ENCODE measurements at places on chromosomes 2 and 18.

- no peak for DNase-seq
These were observed 262.0 kb downstream of the AFF3 start for GRCh38 chr2:99880148-99880963.

DNA sequence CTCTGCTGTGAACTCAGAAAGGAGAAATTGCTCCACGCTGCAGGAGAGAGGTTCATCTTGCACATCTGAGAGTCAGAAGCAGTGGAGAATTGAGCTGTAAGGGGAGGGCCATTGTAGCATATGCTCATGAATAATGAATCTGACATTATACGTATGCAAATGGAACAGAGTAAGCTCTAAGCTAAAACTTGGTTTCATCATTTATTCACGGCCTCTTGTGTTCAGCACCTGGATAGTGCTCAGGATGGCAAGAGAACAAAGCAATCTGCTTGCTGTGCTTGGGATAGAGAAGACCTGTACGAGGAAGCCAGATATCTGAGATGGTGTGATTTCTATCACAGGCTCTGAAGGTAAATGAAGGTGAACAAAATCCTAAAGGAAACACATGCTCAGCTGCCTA lies 87.9 kb upstream of the GCFC2 start:
- no peak for DNase-seq

GRCh38 chr2:22890132-22890531 lies 494.8 kb upstream of the KLHL29 start:
- DNase-seq = no peak

- peak; percentile 3 for DNase-seq
These were observed 142.9 kb downstream of the SH3RF3 start for GRCh38 chr2:109271920-109272319.

GRCh38 chr2:168033966-168034365 lies 213.4 kb downstream of the STK39 start:
- no peak for DNase-seq

GRCh38 chr2:109318150-109318948 lies 189.3 kb downstream of the SH3RF3 start:
- DNase-seq = peak; percentile 93

DNA sequence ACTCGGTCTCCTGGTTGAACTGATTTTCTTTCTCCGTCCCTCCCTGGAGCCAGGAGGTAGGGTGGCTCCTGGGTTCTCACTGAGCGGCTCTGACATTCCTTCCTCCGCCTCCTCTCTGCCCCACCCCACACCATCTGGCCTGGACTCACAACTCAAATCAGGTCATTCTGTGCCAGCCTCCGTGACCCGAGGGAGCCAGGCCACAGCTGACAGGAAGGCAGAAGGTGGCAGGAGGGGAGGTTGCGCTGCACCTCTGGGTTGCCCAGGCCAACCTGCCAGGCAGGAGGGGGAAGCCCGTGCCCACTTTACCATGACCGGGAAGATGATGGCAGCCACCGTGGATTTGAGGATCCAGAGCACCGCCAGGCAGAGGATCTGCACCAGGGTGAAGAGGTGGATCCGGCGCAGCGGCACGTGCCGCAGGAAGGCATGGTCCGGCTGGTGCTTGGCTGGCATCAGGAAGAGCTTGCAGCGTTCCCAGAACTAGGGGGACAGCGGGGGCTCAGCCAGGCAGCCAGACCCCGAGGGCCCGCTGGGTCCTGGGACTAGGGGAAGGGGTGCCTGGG lies 28.3 kb downstream of the MTHFD2 start:
- no peak for DNase-seq

DNA sequence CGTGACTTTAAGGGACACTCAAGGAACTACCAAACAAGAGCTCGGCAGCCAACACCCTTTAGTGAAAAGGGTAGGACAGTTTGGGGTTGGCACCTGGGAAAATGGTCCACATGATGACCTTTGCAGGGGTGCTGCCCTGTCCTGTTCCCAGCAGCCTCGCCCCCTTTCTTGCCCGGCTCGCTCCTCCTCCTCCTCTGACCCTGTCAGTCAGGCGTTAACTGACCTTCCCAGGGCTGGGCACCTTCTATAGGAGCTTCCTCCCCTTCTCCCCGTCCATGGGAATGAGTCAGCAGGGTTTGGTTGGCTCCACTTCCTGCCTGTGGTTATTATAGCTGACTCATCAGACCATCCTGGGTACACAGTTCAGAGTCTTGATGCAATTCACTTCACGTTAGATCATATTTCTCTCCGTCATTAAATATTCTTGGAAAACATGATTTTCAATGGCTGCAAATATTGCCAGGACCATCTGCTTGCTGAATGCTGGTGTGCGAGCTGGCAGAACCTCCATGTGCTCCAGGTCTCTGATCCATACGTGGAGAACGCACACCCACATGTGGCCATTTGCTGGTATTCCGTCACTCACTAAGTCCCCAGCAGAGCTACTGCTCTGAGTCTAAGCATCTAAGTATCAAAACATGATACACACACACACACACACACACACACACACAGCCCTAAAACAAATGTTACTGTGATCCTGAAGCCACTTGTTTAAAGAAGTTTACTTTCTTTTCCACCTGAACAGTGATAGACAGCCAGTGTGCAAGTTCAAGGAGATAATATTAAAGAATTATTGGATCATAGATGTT lies 185.0 kb downstream of the ANAPC1 start:
- DNase-seq = peak; percentile 84

GRCh38 chr2:197908156-197908555 lies 103.8 kb downstream of the PLCL1 start:
- no peak for DNase-seq

- no peak for DNase-seq
These were observed 35.5 kb downstream of the DIS3L2 start for GRCh38 chr2:231996797-231997540.

DNA sequence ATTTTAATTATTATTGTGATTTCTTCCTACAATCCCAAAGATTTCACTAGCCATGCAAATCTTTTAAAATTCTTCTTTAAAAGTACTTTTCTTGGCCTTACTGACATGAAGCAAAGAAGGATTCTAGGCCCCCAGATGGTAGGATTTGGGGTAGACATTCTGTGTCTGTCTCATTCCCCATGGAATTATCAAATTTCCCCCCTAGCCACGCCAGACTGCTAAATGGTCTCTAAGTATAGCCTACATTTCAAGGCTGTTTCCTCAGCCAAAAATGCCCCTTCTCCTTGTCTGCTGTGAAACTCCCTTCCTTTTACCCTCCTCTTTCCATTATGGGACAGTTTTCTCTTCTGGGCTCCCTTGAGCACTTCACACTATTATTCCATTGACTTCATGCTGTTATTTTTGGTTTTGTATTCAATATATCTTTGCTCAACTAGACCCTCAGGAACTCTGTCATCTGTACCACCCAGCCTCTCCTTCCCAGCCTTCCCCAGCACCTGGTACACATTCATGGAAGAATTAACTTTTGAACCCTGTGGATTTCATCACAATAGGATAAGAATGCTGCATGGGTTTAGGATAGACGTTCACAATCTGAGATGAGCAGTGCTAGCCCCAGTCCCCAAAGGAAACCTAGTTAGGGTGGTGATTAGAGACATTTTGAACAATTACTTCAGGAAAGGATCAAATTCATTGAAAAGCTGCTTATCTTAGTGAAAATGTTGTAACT lies 21.5 kb upstream of the CYP1B1 start:
- DNase-seq = no peak

GRCh38 chr2:238703053-238703415 lies 144.9 kb upstream of the TWIST2 start:
- DNase-seq = no peak

DNA sequence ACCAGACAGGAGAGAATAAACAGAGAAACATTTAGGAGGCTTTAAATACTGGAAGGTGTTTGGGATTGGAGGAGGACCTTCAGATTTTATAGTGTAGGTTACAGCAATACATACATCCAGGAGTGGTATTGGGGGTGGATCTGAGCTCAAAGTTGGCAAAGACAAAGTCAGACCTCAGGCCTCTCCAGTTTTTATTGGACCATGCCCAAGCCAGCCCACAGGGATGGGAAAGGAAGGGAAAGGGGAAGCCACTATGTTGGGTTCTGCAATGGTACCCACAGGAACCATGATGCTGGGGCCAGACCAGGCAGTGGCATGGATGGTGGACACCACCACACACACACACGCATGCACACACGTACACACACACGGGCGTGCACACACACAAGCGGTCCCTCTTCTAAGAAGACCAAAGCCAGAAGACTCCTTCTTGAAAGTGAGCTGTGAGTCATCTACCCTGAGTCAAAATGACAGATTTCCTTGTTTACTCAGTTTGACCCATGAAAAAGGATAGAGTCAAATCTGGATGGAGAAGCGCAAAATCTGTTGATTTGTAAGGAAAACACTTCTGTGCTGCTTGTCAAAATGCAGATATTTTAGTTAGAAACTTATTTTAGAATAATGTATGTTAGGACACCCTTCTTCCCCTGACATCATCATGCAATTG lies 87.9 kb downstream of the TRABD2A start:
- DNase-seq = no peak

GRCh38 chr2:218152777-218153176 lies 14.0 kb downstream of the CXCR1 start:
- no peak for DNase-seq

- no peak for DNase-seq
These were observed 68.2 kb downstream of the UBR3 start for GRCh38 chr2:169895294-169895985.

DNA sequence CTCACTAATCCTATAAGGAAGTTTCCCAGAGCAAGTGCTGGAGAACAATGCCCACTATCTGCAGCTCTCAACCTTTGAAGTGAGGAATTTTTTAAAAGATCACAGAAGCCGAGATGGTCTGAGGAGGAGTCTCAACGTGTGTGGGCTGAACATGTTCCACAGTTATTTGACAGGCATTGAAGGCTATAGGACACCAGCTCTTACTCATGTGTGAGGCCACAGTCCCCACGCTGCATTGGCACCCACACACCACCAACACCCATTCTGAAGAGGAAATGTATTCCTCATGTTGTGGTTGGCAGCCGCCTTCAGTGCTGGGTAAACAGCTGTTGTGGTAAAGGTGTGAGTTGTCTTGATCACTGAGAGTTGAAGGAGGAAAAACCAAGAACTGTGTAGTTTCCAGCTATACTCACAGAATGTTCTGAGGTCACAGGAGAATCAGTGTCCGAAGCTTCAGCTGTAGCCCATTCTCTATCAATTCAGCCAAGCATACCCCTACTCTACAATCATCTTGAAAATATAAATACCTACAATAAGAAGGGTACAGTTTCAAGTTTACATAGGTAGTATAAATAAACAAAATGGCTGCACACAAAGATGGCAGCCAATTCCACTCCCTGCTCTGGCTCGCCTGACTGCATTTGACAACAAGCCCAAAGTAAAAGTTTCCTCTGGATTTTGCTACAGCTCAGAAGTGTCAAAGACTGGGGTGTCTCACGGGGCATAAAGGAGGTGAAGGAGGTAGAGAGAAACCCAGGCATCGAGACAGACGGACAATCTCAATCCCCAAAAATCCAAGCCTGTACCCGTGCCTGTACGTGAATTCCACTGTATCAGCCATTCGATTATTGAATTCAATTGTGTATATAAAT lies 12.1 kb downstream of the CD226 start:
- no peak for DNase-seq

- no peak for DNase-seq
These were observed 565.7 kb upstream of the ZEB2 start for GRCh38 chr2:145085612-145086011.

DNA sequence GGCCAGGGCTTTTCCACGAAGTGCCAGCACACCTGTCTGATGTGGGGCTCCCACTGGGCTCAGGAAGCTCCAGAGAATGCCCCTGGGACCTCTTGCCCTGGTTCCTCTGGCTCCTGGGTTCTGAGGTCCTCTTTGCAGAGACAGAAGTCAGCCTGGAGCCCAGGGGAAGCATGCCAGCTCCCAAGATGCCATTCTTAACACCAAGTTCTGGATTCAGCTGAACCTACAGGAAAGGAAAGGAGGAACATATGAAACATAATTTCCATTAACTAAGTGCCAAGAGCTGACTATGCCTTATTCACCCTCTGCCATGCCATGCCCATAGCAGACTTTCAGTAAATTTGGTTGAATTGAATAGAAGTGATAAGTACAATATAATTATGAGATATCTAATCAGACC lies 21.9 kb downstream of the FAM124B start:
- DNase-seq = no peak

GRCh38 chr18:2907550-2908135 lies 60.8 kb downstream of the EMILIN2 start:
- DNase-seq = no peak

GRCh38 chr2:127630864-127631540 lies 15.0 kb upstream of the GPR17 start:
- DNase-seq = no peak

- DNase-seq = no peak
These were observed 31.3 kb upstream of the SLC25A52 start for GRCh38 chr18:31791817-31792579.

GRCh38 chr2:191833356-191833755 lies 13.5 kb downstream of the CAVIN2 start:
- no peak for DNase-seq

GRCh38 chr2:37711308-37711731 lies 39.9 kb upstream of the CDC42EP3 start:
- DNase-seq = no peak

- no peak for DNase-seq
These were observed 1.5 kb downstream of the STK25 start for GRCh38 chr2:241506793-241507429.

- no peak for DNase-seq
These were observed 282.9 kb upstream of the PKDCC start for GRCh38 chr2:41764919-41765318.

DNA sequence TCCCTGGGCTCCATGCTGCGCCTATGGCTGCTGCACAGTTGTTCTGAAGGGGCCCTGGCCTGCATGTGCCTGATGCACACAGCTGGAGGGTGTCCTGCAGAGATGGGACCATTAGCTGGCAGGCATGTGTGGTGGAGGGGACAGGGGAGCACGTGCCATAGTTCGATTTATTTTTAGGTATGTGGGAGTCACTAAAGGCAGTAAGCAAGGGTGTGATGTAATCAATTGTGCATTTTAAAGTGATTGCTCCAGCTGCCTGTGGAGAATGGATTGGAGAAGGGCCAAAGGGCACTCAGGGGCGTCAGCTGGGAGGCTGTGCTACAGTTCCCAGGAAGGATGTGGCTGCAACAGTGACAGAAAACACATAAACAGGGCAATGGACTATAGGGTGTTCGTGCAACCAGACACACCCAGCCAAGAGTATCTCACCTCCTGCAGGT lies 205.1 kb downstream of the ARL4C start:
- DNase-seq = no peak

DNA sequence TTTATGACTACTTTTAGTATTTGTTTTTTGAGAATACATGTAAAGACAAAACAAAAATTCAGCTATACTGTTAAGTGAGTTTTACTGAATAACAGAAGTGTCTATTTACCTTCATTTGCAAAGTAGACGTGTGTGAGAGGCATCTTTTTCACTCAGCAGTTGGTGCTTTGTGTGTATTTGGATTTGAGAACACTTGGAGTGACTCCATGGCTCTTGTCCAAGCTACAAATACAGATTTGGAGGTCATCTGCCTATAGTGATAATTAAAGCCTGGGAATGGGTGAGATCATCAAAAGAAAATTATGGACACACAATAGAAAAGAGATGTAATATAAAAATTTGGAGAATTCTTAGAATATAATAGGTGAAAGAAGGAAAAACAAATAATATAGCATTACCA lies 6.2 kb downstream of the NAB1 start:
- no peak for DNase-seq

- no peak for DNase-seq
These were observed 25.1 kb upstream of the CCL20 start for GRCh38 chr2:227788561-227789018.

GRCh38 chr2:45567974-45568789 lies 42.9 kb downstream of the SRBD1 start:
- no peak for DNase-seq
